WTC11 (cell line): ENCODE measurements at places on chromosomes 6 and 20. TPM values are rescaled to one million over a fixed set of nuclear protein-coding genes. Genes with fewer than 3 reads are reported as not detected.

YWHAB gene
- 177 to 216 TPM (median 183 TPM) in 3 replicates for total RNA-seq

GGTLC1 gene
- total RNA-seq: not detected in 3 replicates

- no peaks in the 10 kb centered on the region for H3K27me3 ChIP-seq
- peak overlapping the region; percentile 86 for H3K4me3 ChIP-seq
- peaks cover 59% of the 10 kb centered on the region for H3K36me3 ChIP-seq
- peaks cover 55% of the 10 kb centered on the region for H3K4me1 ChIP-seq
- DNase-seq: no peak
- peak overlapping the region; percentile 96 for H3K27ac ChIP-seq
Observed at GRCh38 chr20:17967521-17968365, 851 bp downstream of the SNX5 start.

RIPOR3 gene
- total RNA-seq: 5.4 to 6.5 TPM (median 6.0 TPM) in 3 replicates

PPIL4 gene
- total RNA-seq: 24.8 to 28.1 TPM (median 27.7 TPM) in 3 replicates

DNA sequence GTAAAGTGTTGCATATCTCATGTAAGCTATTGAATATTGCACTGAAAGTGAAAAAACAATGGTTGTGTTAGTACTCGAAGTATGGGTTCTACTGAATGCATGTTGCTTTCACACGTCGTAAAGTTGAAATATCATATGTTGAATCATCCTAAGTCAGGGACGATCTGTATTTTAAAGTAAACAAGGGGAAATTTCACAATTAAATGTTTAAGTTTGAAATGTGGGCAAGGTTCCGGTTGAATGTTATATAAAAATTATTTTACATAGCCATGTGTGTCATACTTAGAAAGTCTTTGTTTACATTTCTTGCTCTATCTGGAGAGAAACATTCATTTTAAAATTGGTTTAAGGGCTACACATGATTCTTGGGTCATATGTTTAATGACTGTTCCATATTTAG, 76.8 kb downstream of the AKAP7 start:
- H3K4me1 ChIP-seq: peaks cover 25% of the 10 kb centered on the region
- peaks cover 8% of the 10 kb centered on the region for H3K36me3 ChIP-seq
- H3K27ac ChIP-seq: no peak overlapping the region
- peaks cover 3% of the 10 kb centered on the region for H3K27me3 ChIP-seq

DNA sequence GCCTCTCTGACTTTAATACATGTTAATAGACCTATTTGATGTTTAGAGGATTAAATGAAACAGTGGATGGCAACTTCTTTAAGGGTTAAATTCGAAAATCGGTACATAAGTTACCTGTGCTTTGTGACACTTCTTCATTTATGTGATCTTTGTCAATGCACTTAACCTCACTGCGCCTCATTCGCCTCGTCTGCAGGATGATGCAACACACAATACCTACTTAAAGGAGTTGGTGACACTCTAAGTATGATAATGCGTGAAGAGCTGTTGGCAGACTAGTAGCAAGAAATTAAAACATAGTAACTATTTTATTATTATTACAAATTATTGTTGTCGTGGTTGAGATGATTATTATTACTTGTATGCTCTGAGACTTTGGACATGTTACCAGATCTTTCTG, 92.8 kb downstream of the TSHZ2 start:
- H3K27ac ChIP-seq: no peak overlapping the region
- no peak for DNase-seq
- no peak overlapping the region for H3K4me3 ChIP-seq
- peaks cover 12% of the 10 kb centered on the region for H3K36me3 ChIP-seq

DNA sequence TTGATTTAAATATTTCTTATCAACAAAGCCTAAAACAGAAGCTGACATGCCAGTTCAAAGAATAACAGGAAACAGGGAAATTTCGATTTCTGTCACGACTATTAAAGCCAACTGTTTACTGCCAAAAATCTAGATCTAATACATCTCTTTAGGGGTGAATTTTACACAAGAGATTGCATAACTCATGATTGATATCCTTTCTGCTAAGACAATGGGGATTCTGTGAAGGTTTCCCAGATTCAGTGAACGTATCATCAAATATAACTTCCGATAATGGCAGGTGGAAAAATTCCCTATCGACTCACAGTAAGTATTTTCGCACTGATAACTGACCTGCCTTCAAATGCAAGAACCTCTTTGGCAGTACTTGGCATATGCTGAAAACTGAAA, 42.9 kb downstream of the NHSL1 start:
- no peak overlapping the region for H3K4me3 ChIP-seq
- no peak for DNase-seq
- no peaks in the 10 kb centered on the region for H3K4me1 ChIP-seq
- no peaks in the 10 kb centered on the region for H3K36me3 ChIP-seq
- H3K27ac ChIP-seq: no peak overlapping the region

MTFR2 gene
- total RNA-seq: 8.2 to 8.5 TPM (median 8.5 TPM) in 3 replicates

TMEM14B gene
- total RNA-seq: 72.7 to 82.9 TPM (median 78.0 TPM) in 3 replicates

NT5E gene
- 0.62 to 0.94 TPM (median 0.81 TPM) in 3 replicates for total RNA-seq

DNA sequence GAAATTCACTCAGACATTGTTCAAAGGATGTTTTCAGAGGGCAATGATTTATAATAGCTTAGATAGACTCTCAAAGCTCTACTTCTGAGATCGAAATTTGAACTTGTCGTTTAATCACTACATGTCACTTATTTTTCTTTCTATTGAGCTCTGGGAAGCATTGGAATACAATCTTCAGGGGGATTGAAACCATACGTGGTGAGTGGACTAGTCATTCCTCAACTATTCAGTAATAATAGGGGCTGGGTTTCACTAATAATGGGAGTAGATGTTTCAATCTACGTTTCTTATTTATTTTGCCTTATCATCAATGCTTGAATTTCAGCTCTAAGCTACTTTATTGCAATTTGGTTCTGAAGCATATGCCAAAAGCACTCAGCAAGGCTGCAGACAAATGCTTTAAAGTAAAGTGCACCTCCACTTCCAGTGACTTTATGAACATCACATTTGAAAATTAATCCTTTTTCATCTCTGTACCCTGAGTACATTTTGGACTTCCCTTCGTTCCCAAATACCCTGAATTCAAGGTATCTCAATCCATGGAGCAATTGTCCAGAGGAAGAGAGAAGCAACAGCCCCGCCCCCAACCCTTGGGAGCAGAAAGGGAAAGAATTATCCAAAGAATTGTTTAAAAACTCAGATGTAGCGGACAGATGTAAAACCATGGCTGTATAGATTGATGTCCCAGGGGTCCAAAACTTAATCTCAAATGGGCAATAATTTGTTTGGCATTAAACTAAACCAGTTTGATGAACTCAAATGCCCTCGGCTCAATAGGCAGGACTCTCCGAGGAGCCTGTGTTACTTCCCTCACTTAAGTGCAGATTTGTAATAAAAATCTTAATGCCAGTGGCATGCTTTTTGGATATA, 68.1 kb downstream of the HFE start:
- peak overlapping the region; percentile 98 for H3K27ac ChIP-seq
- H3K36me3 ChIP-seq: peaks cover 12% of the 10 kb centered on the region
- DNase-seq: peak; percentile 29
- H3K4me1 ChIP-seq: peaks cover 21% of the 10 kb centered on the region

ARFGEF3 gene
- total RNA-seq: 20.0 to 20.5 TPM (median 20.1 TPM) in 3 replicates

DNA sequence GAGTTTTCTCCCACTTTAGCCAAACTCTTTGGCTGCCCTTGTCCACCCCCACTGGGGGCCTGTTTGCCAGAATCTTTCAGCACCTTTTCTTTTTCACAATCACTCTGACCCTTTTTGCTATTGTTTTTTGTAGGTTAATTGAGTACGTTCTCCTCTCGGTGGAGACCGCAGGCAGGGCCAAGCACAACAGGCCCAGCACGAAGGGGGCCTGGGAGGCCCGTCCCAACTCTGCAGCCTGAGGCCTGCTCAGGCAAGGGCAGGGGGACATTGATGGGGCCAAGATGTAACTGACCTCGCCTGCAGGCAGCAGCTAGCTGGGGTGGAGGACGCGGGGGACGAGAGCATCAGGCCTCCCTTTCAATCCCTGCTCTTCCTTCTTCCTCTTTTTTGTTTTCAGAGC, 47.7 kb downstream of the SLC2A10 start:
- H3K27ac ChIP-seq: no peak overlapping the region
- no peaks in the 10 kb centered on the region for H3K36me3 ChIP-seq
- H3K4me1 ChIP-seq: peaks cover 4% of the 10 kb centered on the region
- H3K4me3 ChIP-seq: no peak overlapping the region

DNA sequence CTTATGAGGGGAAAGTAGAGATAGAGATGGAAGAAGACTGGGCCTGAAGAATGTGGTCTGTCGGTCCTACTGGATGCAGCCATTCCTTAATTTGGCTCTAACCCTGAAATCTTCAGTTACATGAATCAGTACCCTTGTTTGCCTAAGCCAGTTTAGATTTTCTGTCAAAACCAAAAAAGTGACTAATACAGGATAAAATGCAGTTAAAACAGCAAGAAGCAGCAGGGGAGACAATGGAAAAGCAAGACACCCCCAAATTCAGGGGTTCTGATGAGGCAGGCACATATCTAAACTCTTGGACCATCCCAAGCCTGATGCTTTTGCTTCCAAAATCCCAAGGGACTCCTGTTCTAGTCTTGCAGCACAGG, 17.4 kb upstream of the UBE2V1 start:
- peaks cover 62% of the 10 kb centered on the region for H3K36me3 ChIP-seq
- H3K27ac ChIP-seq: peak overlapping the region; percentile 21
- H3K4me1 ChIP-seq: 0 out of 2 replicates have a peak, but pooled peaks cover 4% of the 10 kb centered on the region
- no peaks in the 10 kb centered on the region; the same call in 1 of the 2 replicates for H3K27me3 ChIP-seq
- no peak overlapping the region for H3K4me3 ChIP-seq

SDCBP2 gene
- total RNA-seq: 2.5 to 3.3 TPM (median 2.6 TPM) in 3 replicates

DNA sequence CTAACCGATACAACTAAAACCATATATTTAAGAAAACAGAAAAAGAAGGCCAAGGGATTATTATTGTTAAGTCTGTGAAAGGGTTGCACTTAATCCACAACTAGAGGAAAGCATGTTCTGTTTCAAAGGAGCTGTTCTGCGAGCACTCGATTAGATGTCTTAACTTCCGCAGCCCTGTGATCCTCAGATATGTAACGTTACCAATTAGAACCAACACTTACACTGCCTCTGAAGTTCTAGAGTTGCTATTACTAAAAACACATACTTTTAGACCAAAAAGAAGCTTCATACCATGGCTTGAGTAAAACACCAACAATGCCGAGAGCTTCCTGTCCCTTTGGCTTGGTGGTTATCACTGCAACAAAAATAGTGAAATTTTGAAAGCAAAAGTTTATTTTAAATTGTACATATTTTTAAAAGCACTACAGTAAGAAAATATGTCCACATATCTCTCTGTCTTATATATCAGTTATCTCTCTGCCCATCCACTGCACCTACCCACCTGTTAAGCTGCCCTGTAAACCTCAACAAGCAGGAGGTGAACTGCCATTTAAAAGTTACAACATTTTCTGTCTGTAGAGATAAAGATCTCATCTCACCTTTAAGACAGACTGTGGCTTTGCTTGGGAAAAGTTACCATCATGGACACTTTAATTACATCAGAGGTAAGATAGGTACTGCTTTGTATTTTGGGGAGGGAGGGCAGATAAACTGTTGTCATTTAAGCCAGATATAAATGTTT, 7.1 kb upstream of the DUSP22 start:
- H3K27me3 ChIP-seq: peaks cover 24% of the 10 kb centered on the region
- peaks cover 69% of the 10 kb centered on the region for H3K36me3 ChIP-seq
- H3K4me3 ChIP-seq: no peak overlapping the region
- no peaks in the 10 kb centered on the region for H3K4me1 ChIP-seq

MANEA gene
- total RNA-seq: 6.1 to 9.0 TPM (median 7.0 TPM) in 3 replicates

GRCh38 chr20:5848711-5849505, 98.7 kb downstream of the SHLD1 start:
- no peaks in the 10 kb centered on the region for H3K27me3 ChIP-seq

GRCh38 chr20:46255440-46256104, 52.7 kb downstream of the CDH22 start:
- H3K36me3 ChIP-seq: no peaks in the 10 kb centered on the region
- peaks cover 2% of the 10 kb centered on the region for H3K4me1 ChIP-seq
- peaks cover 29% of the 10 kb centered on the region for H3K27me3 ChIP-seq
- no peak for DNase-seq

- H3K4me1 ChIP-seq: peaks cover 4% of the 10 kb centered on the region
- H3K36me3 ChIP-seq: no peaks in the 10 kb centered on the region
- no peaks in the 10 kb centered on the region for H3K27me3 ChIP-seq
- no peak overlapping the region for H3K27ac ChIP-seq
- no peak overlapping the region for H3K4me3 ChIP-seq
Observed at GRCh38 chr20:10708351-10709185, 34.8 kb upstream of the JAG1 start.

AHI1 gene
- 18.1 to 18.8 TPM (median 18.4 TPM) in 3 replicates for total RNA-seq

- no peaks in the 10 kb centered on the region for H3K4me1 ChIP-seq
- no peak overlapping the region for H3K27ac ChIP-seq
- H3K36me3 ChIP-seq: no peaks in the 10 kb centered on the region
- H3K4me3 ChIP-seq: no peak overlapping the region
Observed at GRCh38 chr6:83314693-83315092, 116.2 kb downstream of the ME1 start.

DNA sequence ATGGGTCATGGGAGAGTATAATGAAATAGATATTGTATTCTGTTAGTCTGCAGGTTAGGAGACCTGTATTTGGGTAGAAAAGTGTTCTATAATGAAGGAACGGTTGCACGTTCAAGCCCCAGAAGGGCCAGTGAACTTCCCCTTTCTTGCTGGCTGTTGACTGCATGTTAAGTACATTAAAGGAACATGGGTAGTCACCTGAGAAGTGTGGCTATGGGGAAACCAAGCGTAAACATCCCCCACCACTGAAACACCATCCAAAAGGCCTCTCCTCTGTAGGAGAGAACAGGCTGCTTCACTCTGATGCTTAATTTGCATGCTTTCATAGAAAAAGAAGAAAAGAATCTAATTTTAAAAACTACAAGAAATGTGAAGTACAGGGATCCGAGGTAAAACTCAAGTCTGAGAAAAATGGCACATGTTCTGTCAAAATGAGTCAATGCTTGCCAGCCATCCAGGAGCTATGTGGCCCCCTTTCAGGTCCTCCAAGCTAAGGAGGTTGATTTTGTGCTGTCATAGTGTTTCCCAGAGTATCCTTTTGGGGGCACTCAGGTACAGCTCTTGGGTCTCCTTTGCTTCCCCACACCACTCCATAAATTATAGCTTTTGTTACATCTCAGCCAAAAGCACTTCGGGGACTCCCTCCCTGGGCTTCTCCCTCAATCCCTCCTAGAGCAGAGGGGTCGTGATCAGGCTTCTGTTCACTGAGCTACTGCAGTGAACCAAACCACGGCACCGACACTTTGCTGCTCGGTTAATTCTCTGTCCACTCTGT, 283.7 kb upstream of the AGPAT4 start:
- H3K27me3 ChIP-seq: no peaks in the 10 kb centered on the region
- no peak overlapping the region for H3K4me3 ChIP-seq
- peaks cover 16% of the 10 kb centered on the region for H3K36me3 ChIP-seq
- H3K4me1 ChIP-seq: no peaks in the 10 kb centered on the region

- H3K4me1 ChIP-seq: peaks cover 6% of the 10 kb centered on the region
- no peak overlapping the region for H3K4me3 ChIP-seq
- no peaks in the 10 kb centered on the region for H3K27me3 ChIP-seq
- no peaks in the 10 kb centered on the region for H3K36me3 ChIP-seq
Observed at GRCh38 chr6:90765491-90765890, 178.6 kb upstream of the MAP3K7 start.

- H3K4me3 ChIP-seq: no peak overlapping the region
- H3K36me3 ChIP-seq: no peaks in the 10 kb centered on the region
- H3K27ac ChIP-seq: no peak overlapping the region
- H3K27me3 ChIP-seq: no peaks in the 10 kb centered on the region
Observed at GRCh38 chr20:54190217-54190616, 16.4 kb upstream of the CYP24A1 start.

SLC24A3 gene
- total RNA-seq: 4.7 to 5.7 TPM (median 5.3 TPM) in 3 replicates
